ENCODE measurements at places on chromosomes 6 and 20. TPM values are rescaled to one million over a fixed set of nuclear protein-coding genes. Genes with fewer than 3 reads are reported as not detected.

DNA sequence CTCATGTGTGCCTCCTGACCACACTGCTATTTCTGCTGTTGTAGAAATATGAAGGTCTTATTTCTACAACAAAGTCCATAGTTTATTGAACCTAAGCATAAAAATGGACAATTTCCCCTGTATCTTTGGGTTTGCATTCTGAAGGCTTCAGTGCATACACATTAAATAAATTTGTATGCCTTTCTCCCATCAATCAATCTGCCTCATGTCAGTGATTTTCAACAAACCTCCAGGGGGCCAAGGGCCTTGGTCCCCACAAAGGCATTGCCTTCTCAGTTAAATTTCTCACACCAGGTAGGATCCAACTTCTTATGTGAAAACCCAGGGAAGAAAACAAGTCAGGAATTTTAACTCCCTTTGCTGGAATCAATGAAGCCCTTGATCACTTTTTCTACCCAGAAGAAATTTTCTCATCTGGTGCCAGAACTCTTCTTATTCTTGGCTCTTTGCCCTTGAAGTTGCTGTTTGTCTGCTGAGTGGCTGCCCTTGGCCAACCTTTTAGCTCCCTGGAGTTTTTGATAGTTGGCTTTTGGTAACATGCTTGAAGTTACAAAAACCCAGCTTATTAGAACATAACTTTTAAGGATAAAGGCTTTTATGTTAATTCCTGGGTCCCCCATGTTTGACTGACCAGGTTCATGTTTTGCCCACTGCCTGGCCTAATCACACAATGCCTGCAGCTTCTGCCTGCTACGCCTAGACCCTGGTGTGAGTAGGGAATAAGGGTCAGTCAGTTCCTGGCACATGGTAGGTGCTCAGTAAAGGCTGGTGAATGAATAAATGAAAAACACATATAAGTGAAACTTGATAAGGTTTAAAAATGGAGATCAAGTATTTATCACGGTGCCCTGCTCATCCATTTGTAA lies 37.0 kb downstream of the SHLD1 start:
- DNase-seq: peak; percentile 23

GRCh38 chr20:25225642-25226432 lies 22.0 kb upstream of the PYGB start:
- DNase-seq: no peak

- no peak for DNase-seq
These were observed 18.0 kb upstream of the UBE2V1 start for GRCh38 chr20:50130995-50131394.

DNA sequence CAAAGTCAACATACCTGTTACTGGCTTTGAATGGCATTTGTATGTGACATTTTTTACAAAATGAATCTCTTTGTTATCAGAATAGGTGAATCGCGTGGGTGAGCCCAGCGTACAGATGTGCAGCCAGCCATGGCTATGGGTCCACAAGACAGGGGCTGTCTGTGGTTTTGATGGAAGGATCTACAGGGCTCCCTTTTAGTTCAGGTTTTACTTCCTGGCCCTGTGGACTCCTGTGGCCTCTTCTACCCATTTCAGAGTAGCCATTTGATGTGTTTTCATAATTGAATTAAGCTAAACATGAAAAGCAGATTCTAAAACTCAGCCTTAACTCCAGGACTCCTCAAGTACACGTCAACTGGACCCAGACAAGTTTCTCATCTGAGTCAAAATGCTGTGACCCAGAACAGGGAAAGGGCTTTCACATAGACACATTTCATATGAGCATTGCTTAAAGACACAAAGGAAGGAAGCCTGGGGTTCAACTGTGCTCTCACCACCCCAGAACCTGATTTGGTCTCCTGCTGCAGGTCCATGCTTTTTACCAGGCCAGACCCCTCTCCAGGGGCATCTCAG lies 105.3 kb upstream of the NAA20 start:
- DNase-seq: no peak

GRCh38 chr20:46789339-46790028 lies 80.0 kb downstream of the SLC2A10 start:
- no peak for DNase-seq

GRCh38 chr20:34825530-34826362 lies at the start of gene NCOA6:
TSS of gene NCOA6 (minus strand) at chr20:34825651. CDS start at chr20:34782355, 43,296 bp downstream.
- peak; percentile 77 for DNase-seq

DNA sequence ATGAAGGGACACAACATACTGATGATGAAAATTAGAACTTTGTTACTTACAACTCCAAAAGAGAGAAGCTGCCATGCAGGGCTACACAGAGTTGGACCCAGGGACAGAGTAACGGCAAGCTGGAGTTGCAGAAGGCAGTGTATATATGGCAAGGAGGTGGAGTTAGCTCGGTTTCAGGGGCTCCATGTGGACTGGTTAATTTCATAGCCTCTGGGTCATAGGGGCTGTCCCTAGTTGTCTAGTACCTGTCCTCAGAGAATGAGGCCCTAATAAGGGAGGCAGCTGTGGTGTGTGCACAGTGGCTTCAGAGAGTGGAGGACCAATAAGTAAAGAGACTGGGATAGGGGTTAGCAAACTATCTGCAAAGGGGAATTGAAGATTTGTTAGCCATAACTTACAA lies 7.9 kb upstream of the ZSCAN12 start:
- no peak for DNase-seq

GRCh38 chr6:20921578-20921977 lies 387.3 kb downstream of the CDKAL1 start:
- DNase-seq: no peak

DNA sequence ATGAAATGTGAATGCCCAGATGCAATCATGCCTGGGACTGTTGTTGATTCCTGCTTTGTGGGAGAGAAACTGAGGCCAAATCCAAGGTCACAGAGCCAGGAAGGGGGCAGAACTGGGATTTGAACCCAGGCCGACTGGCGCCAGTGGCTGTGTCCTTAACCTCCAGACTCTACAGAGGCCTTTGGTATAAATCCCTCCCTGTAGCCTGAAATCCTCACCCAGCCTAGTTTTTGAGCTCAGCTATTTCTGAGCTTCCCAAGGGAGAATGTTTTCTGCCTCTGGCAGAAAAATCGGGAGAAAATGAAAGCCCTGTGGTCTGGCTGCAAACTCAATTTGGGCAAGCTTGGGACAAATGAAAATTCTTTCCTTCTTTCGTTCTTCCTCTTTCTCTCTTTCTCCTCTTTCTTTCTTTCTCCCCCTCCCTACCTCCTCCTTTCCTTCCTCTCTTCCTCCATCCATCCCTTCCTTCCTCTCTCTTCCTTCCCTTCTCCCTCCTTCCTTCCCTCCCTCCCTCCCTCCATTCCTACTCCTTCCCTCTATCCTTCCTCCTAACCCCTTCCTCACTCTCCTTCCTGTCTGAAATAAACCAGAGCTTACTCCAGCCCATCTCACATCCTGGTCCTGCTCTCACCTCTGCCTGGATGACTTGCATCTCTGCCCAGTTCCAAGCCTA lies 34.9 kb downstream of the SNAI1 start:
- DNase-seq: no peak

DNA sequence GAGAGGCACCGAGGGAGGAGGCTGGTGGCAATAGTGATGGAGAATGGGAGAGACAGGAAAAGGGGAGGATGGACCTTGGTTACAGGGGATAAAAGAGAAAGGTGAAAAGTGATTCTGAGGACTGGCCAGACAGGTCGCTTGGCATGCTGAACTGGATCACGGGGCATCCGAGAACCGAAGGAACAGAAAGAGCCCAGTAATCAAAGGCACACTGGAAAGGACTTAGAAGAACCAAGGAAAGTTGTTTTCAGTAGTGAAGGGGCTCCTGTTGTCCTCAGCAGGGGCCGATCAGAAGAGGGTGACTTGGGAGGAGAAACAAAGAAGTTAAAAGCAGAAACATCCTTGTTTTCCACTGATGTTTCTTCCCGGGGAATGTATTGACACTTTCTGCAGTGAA lies 18.9 kb downstream of the SYTL3 start:
- no peak for DNase-seq

DNA sequence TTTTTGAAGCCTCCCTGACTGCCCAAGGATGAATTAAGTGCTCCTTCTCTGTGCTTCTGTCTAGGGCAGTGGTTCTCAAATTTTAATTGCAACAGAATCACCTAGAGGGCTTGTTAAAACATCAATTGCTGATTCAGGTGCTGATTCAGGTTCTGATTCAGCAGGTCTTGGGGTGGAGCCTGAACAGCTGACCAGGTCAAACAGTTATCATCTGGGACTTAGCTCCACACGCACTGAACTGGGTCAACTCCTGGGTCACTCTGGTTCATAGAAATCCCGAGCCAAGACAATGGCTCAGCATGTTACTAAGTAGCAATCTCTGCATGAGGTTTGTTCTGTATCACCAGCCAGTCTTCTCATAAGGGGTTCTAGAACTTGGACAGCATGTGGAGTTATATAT lies 192.3 kb downstream of the GJA1 start:
- DNase-seq: no peak

DNA sequence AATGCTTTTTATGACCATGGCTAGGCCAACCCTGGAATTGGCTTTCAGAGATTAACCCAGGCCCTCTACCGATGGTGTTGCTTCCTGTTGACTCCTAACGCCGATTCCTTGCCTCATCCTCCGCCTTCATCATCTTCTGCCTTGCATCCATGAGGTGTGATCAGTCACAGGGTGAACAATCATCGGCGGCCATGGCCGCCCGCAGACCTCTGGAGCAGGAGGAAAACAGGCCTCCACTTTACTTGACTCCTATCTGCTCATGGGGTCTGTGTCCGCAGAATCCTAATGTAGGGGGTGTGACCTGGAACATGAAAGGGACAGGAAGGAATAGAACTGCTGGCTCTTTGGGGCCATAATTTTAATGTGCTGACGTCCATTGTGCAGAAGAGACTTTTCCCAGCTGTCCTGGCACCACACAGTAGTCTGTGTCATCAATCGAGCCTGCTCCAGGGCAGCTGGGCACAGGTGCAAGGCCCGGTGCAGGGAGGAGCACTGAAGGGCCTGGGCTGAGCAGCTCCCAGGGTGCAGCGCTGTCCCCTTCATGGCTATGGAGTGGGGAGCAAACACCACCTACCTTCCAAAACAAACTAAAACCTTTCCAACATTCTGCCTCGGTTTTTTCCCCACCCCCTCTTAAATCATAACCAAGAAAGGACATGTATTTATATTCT lies 8.0 kb downstream of the SLC22A3 start:
- DNase-seq: no peak

DNA sequence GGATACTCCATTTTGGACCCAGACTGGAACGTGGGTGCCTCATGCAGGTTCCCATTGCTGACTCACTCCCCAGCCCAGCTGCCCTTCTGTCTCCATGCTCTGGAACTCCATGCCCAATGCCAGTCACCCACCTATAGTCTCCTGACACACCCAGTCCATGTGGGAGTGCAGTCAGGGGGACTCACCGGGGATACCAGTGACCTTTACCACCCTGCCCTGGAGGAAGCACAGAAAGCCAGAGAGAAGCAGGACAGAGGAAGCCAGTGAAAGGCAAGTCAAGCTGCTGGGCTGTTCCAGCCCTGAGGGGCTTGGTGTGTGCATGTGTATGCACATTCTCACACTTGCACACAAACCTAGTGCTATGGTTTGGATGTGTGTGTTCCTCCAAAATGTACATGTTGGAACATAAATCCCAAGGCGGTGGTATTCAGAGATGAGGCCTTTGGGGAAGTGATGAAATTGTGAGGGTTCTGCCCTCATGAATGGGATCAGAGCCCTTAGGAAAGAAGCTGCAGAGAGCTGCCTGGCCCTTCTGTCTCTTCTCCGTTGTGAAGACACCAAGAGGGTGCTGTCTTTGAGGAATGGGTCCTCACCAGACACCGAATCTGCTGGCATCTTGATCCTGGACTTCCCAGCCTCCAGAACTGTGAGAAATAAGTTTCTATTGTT lies 121.4 kb upstream of the MAFB start:
- DNase-seq: no peak

- no peak for DNase-seq
These were observed 936.6 kb upstream of the MAP3K7 start for GRCh38 chr6:91523511-91523910.

DNA sequence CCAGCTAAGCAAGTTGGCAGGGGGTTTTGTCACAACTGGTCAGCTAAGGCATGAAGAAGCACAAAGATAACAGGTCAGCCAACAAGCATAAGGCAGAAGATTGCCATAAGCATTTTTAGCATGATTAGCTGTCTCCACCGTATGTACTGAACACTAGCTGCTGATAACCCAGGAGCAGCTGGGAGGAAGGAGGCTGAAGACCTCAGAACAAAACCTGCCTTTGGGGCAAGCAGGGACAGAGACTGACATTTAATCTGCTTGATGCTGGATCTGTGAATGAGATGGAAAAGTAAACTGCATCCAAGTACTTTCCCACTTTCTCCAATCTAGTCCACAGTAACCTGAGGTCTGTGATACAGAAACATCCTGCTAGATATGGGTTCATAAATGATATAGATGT lies 353.0 kb upstream of the MAP3K7 start:
- no peak for DNase-seq

DNA sequence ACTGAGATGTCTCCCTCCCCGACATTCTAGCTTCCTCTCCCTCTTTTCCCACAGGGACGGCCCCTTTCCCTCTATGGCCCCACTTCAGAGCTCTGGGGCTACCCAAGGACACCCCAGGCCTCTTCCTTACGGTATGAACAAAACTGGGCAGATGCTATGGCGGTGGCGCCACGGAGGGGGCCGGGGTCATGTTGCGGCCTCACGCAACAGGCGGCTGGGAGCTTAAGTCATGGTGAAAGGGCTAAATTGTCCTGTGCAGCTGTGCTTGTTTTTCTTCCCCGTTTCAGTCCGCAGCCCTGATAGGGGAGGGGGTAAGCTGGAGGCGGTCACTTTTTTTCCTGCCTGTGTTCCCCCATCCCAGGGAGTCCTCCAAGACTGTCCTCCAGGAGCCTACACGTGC lies 17.6 kb upstream of the KIAA1755 start:
- DNase-seq: no peak

- no peak for DNase-seq
These were observed 452.1 kb upstream of the PLCB4 start for GRCh38 chr20:8616792-8617191.

DNA sequence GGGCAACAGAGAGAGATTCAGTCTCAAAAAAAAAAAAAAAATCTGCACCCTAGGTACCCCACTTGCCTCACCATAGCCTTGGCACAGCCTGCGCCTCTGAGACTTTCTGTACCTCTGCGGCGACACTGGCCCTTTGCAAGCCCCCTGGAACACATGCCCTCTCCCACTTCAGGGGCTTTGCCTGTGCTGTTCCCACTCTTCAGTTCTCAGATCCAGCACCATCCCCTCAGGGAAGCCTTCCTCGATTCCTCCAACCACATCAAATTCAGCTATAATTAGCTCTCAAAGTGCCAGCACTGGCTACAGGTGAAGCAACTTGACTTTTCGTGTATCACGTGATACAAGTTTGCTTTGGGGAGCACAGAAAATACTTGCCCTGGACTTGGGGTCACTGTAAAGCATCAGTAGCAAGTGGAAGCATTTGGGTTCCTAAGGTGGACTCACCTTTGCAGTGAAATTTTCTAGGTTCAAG lies 2.1 kb upstream of the UBE2V1 start:
- DNase-seq: no peak

GRCh38 chr6:169161572-169162167 lies 92.0 kb downstream of the THBS2 start:
- no peak for DNase-seq

GRCh38 chr6:7153789-7154188 lies 46.0 kb downstream of the RREB1 start:
- DNase-seq: no peak

- DNase-seq: no peak
These were observed 66.9 kb downstream of the MACROD2 start for GRCh38 chr20:14062171-14062570.

Gene ADGRB3
- total RNA-seq: 0.11 TPM

Gene TTK
- 39.0 TPM for total RNA-seq

Gene TAAR8
- not detected for total RNA-seq

Gene BNIP5
- not detected for total RNA-seq

Gene BFSP1
- total RNA-seq: 2.7 TPM

Gene PNPLA1
- total RNA-seq: 0.29 TPM

Gene PNLDC1
- not detected for total RNA-seq

Gene PGC
- total RNA-seq: not detected

Gene OR2B6
- not detected for total RNA-seq

Gene SLC13A3
- not detected for total RNA-seq
